ENCODE measurements at places on chromosomes 2 and 18. TPM values are rescaled to one million over a fixed set of nuclear protein-coding genes. Genes with fewer than 3 reads are reported as not detected.

Gene MC2R
- polyA plus RNA-seq: not detected

DNA sequence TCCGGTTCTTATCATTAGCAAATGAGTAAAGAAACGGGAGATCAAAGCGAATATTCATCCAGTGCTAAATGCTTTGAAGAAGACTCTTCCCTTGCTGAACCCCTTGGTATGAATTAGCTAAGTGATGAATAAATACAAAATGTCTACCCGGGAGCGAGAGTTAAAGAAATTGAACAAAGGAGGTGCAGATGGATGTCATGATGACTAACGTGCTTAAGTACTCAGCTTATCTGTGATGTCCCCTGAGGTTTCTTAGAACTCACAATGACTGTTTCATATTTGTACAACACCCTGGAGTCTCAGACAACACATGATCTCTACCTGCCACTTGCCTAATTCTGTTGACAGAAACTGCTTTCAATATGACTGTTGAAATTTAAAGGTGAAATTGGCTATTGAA lies 148.5 kb downstream of the TMEM200C start:
- DNase-seq: peak; percentile 29
- H3K4me1 ChIP-seq: no peaks in the 10 kb centered on the region
- peak overlapping the region; percentile 77 for H3K27ac ChIP-seq
- H3K36me3 ChIP-seq: no peaks in the 10 kb centered on the region
- H3K27me3 ChIP-seq: no peaks in the 10 kb centered on the region

DNA sequence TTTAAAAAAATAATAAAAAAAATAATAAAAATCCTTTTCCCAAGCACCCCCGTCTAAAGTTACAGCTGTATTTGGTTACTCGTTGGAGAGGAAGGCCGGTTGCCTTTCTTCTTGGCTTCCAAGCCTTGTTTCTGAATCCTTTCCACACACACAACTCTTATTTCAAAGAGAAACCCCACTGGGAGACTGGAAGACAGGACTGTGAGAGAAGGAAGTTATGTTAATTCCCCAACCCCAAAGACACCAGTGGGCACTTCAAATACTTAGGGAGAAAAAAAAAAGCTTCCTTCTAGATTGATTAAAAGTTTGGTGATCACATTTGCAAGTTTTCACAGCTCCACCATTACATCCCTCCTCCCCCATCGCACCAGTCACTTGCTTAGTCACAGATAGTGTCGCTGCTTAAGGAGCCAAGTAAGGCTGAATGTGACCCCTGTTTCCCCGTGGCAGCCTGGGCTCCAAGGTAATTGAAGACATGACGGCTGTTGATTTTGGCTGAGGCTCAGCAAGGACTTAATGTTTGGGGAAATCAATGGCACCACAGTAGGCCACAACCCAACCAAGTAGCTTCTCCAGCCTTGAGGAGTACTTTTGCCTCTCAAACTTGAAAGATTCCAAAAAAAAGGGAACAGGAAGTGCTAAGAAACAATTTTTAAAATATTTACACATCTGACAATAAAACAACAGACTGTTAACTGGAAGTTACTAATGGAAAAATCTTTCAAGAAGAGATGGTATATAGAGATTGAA lies 40.8 kb upstream of the FRZB start:
- DNase-seq: no peak
- H3K27ac ChIP-seq: no peak overlapping the region
- H3K4me3 ChIP-seq: no peak overlapping the region
- no peaks in the 10 kb centered on the region for H3K36me3 ChIP-seq
- H3K4me1 ChIP-seq: no peaks in the 10 kb centered on the region

- no peak for DNase-seq
- no peak overlapping the region for H3K27ac ChIP-seq
- H3K4me1 ChIP-seq: no peaks in the 10 kb centered on the region
- no peaks in the 10 kb centered on the region for H3K36me3 ChIP-seq
- no peaks in the 10 kb centered on the region for H3K27me3 ChIP-seq
Observed at GRCh38 chr2:135475128-135475527, 55.9 kb downstream of the ZRANB3 start.

- H3K36me3 ChIP-seq: no peaks in the 10 kb centered on the region
- no peaks in the 10 kb centered on the region for H3K4me1 ChIP-seq
- no peak for DNase-seq
- H3K27ac ChIP-seq: no peak overlapping the region
- H3K4me3 ChIP-seq: no peak overlapping the region
Observed at GRCh38 chr2:174493549-174494331, 6.9 kb upstream of the GPR155 start.

- no peak overlapping the region for H3K27ac ChIP-seq
- no peak for DNase-seq
- H3K36me3 ChIP-seq: no peaks in the 10 kb centered on the region
- H3K4me1 ChIP-seq: no peaks in the 10 kb centered on the region
- no peak overlapping the region for H3K4me3 ChIP-seq
- no peaks in the 10 kb centered on the region for H3K27me3 ChIP-seq
Observed at GRCh38 chr2:38586931-38587330, 15.8 kb downstream of the HNRNPLL start.

DNA sequence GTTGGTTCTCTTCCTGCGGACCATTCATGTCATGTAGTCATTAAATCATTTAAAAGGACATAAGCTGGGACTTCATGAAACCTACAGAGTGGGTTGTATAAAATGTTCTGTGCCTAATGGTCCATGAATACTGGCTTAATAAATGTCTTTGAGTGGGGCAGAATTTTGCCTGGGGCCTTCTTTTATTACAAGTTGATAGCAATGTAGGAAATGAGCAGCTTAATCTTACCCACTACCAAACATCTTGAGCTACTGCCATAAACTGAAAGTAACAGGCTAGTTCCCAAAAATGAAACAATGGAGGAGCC lies 130.9 kb downstream of the TMEM17 start:
- no peaks in the 10 kb centered on the region for H3K36me3 ChIP-seq
- DNase-seq: no peak
- no peak overlapping the region for H3K4me3 ChIP-seq
- no peaks in the 10 kb centered on the region for H3K4me1 ChIP-seq
- H3K27me3 ChIP-seq: no peaks in the 10 kb centered on the region

Data from hepatocyte (in vitro differentiated cells).